ENCODE measurements at places on chromosomes 1 and 21.
A peak's percentile ranks its signal among the peaks of the same experiment; 100 is the strongest.

GRCh38 chr1:218369688-218370511, 24.8 kb downstream of the TGFB2 start:
- no peak for DNase-seq

DNA sequence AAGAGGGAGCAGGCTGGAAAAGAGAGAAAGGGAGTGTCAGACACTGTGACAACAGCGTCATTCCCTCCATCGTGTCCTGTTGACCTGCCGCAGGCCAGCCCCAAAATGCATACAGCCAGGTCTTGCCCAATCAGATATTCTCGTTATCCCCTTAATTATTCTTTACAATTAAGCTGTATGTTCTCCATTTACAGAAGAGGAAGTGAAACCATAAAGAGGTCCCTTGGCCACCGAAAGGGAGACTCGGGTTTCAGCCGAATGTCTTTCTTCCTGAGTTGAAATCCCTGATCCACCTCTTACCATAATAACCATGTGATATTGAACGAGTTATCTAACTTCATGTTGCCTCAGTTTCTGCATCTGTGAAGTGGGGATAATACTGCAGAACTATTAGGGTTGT, 70.5 kb downstream of the IGSF21 start:
- no peak for DNase-seq

DNA sequence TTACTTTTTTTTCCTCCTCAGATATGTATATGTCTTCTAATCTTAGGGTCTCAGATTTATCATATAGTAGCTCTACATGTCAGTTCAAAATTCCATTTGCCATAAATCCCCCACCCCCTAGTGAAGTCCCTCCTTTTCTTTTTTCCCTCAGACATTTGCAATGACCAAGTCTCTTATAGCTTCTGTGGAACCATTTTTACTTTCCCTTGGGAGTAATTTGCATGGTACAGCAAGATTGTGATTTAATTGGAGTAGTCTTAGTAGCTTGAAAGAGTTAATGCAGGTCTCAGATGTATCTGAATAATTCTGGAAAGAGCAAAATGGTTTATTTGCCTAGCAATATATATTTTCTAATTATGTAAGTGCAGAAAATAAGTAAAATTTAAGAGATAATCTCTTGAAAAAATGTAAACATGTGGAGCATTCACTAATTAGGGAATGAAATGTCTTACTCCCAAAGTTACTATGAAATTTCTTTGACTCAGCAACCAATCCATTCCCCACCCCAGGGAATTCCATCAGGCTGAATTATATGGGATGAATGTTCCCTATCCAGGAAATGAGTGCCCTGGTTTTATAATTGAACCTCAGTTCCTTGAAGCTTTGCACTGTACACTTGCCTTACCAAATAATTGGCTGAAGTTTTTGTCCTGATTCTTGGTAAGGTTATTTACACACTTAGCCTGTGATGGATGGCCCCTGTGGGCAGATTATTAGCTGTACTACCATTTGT, 267.0 kb downstream of the DNM3 start:
- DNase-seq = no peak

DNA sequence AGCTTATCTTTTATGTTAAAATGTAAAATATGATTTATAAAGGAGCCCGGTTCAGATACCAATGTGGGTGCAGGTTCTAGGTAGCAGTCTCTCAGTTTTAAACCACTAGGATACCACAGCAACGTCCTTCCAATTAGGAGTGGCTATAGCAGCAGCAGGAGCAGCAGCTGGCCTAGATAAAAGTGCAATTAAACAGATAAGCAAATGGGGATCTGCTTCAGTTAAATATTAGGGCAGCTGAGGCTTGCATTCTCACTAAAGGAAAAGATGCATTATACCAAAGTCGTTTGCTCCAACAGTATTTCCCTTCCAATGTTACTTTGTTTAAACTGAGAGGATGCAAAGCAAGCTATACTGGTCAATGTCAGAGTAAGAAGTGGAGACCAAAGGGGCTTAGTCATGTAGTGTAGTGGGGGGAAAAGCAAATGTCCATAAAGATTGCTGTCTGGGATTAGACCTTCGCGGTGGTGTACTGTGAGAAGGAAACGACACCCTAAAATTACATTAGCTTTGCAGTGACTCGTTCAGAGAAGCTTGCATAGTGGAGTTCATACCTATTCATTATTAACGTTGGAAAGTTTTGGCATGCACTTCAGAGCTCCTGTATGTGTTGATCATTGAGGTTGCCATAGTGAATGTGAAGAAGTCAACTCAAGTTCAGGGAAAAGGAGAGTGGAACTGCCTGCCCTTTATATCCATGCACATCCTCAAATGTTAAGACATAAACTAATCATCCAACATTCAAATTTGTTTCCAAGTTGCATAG, 272.2 kb downstream of the VAV3 start:
- no peak for DNase-seq

DNA sequence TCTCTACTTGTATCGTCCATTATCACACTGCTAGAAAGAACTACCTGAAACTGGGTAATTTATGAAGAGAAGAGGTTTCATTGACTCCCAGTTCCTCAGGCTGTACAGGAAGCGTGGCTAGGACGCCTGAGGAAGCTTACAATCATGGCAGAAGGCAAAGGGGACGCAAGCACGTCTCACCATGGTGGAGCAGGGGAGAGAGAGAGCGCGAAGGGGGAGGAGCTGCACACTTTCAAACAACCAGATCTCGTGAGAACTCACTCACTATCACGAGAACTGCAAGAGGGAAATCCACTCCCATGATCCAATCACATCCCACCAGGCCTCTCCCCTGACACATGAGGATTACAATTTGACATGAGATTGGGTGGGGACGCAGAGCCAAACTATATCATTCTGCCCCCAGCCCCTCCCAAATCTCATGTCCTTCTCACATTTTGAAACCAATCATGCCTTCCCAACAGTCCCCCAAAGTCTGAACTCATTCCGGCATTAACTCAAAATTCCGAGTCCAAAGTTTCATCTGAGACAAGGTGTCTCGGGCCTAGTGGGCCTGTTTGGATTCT, 8.0 kb downstream of the MMEL1 start:
- no peak for DNase-seq

DNA sequence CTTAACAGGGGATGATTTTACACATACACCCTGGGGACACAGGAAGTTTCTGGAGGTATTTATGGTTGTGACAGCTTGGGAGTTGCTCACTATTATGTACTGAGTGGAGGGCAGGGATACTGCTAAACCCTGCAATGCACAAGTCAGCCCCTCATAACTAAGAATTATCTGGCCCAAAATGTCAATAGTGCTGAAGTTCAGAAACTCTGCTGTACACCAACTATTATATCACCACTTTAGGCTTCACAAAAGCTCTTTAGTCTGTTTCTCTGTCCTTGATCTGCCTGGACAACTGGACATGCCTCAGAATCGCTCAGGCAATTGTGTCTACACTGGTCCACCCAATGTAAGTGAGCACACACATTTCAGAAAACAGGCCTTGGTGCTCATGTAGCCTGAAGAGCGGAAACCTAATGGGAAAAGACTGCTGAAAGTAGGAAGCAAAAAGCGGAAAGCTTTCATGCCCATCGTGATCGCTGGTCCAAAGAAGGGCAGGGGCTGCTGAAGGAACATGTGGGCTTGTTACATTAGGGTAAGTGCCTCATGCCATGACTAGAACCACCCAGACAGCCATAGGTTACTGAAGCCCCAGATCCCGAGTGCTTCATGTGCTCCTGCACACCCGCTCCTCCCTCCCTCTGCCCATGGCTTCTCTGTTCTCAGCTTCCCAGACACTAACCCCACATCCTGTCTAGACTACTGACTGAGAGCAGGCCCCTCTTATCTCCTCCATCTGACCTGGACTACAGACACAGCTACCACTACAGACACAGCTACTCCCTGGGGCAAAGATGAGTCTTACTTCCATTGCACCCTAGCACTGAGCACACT, 73.5 kb downstream of the LRIG2 start:
- no peak for DNase-seq

DNA sequence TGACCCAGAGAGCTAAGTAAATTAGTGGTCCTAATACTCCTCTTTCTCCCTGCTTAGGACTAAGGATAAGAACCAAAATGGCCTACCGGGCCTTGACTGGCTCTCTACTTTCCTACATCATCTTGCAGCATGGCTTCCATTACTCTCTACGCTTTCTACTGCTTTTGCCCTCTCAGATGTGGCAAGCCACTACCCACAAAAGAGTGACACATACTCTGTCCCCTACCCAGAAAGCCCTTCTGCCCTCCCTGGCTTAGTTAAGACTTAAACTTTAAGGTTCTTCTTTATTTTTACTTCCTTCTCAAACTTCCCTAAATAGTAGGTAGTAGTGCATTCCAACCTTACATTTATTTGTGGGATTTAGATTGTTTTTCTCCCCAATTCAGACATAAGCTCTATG, 228.1 kb downstream of the TPR start:
- DNase-seq = no peak

- no peak for DNase-seq
These were observed 112.1 kb downstream of the HLCS start for GRCh38 chr21:36854391-36854790.

DNA sequence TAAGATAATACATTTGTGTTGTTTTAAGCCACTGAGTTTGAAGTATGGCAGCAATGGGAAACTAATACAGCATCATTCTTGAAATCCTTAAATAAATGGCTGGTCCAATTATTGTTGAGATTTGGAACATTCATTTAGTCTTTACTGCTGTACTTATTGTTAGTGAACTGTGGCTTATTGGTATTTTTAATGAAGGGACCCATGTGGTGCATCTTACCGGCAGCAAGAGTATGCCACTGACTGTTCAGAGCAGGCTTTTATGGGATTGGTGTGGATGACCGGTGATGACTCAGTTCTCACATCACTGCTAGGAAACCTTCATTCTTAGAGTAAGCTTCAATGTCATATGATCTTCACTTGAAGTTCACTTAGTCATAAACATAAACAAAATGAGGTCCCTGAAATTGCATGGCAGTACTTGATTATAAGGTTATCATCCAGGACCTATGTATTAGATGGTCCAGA, 31.5 kb downstream of the PRKAA2 start:
- DNase-seq = peak; percentile 25

DNA sequence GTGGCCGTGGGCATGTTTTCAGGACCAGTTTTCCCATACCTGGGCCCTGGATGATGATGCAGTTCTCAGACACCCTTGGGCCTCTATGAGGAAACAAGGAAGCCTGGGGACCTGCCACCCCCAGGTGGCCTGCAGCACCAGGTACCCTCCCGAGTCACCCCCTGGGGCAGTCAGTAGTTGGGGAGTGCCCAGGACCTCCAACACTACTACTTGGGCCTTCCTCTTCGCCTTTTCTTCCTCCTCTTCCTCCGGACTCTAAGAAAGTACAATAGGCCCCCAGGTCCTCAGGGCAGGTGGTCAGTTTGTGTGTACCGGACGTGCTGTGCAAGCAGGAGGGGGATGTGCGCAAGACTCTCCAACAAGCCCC, 11.9 kb upstream of the SRARP start:
- no peak for DNase-seq

DNA sequence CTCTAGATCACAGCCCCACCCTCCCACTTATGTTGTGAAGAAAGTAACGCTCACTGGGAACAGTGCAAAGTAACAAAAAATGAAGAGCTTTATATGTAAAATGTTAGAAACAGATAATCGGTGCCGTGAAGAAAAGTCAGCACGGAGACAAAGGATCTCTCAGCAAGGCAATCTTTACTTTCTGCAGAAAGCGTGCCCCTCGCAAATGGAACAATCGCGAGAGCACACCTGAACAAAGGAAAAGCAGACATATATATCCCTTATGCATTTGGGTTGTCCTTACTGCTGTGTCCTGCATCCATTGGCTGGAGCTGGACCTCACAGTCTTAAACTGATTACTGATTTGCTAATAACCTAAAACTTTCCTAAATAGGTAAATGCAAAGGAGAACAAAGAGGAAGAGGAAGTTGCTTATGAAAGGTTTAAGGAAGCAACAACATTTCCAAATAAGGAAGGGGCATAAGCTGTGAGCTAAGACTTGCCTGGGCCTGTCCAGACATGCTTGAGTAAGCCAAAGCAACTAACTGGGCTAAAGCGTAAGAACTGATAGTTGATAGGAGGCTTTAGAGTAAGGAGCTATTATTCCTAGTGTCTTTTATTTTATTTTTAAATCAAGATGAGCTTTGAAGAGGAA, 89.7 kb downstream of the GTF2B start:
- DNase-seq = no peak

DNA sequence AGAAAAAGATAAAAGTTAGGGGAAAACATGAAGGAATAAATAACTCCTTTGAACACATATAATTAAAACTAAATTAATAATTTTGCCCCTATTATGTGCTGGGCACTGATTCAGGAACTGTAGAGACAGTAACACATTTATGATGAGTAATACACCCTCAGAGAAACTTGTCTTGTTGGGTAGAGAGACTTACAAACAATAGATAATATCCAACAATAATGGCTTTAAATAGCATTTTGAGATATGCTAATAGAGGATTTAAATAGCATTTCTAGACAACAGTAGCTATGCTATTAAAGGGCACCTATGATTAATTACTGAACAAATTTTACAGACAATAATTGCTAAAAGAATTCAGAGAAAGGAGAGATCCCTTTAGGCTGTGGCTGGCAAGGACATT, 455.5 kb downstream of the NUF2 start:
- no peak for DNase-seq

DNA sequence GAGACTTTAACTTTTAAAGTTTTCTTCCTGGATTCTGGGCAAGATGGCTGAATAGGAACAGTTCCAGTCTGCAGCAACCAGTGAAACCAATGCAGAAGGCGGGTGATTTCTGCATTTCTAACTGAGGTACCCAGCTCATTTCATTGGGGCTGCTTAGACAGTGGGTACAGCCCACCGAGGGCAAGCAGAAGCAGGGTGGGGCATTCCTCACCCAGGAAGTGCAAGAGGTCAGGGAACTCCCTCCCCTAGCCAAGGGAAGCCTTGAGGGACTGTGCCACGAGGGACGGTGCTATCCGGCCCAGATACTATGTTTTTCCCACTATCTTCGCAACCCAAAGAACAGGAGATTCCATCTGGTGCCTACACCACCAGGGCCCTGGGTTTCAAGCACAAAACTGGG, 121.0 kb downstream of the VAV3 start:
- DNase-seq = no peak

- DNase-seq = no peak
These were observed 17.5 kb downstream of the COL9A2 start for GRCh38 chr1:40299366-40300248.

DNA sequence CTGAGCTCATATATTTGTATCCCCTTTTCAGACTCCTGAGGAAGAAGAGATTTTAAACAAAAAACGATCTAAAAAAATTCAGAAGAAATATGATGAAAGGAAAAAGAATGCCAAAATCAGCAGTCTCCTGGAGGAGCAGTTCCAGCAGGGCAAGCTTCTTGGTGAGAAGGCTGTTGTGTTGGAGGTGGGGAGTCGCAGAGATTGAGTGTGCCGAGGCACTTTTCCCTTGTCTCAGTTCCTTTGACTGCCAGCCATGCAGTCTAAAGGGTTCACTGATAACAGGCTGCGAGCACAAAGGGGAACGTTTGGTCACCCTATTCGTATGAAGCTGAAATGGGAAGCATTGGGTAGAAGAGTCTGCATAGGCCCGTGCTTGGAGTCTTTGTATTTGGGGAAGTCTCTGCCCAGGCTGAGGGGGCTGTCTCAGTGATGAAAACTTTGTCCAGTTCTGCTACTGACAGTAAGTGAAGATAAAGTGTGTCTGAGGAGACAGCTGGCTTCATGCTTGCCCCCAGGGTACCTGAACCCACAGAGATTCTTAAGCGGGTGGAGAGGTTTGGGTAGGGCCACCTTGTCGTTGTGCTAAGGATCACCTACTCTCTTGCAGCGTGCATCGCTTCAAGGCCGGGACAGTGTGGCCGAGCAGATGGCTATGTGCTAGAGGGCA, 2.8 kb downstream of the RPS8 start:
- no peak for DNase-seq

- DNase-seq = no peak
These were observed 69.1 kb downstream of the DISC1 start for GRCh38 chr1:231695439-231696255.

All from AG09309 (cell line).